ENCODE measurements at places on chromosomes 7 and 10.
A peak's percentile ranks its signal among the peaks of the same experiment; 100 is the strongest.

- DNase-seq: no peak
These were observed 199.0 kb downstream of the PPP1R9A start for GRCh38 chr7:95106401-95106800.

DNA sequence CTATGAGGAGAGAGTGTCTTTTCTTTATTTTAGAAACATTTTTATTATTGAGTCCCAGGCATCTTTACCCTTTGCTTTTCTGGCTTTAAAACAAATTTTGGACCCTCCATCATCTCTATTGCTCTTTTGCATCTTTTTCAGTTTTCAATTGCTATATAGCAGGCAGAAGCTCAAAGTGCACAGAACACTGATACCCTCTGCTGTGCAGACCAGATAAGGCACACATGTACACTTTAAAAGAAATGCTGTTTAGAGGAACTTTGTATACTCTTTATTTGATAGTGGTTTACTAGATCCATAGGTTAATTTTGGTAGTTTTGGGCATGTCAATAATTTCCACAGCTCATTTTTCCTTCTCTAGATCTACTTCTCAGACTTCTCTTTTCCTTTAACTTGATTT, 324.2 kb downstream of the SH2D4B start:
- no peak for DNase-seq

GRCh38 chr10:12922117-12922900, 79.2 kb downstream of the CCDC3 start:
- DNase-seq: peak; percentile 23

GRCh38 chr7:4186513-4186780, 495.6 kb upstream of the FOXK1 start:
- no peak for DNase-seq

DNA sequence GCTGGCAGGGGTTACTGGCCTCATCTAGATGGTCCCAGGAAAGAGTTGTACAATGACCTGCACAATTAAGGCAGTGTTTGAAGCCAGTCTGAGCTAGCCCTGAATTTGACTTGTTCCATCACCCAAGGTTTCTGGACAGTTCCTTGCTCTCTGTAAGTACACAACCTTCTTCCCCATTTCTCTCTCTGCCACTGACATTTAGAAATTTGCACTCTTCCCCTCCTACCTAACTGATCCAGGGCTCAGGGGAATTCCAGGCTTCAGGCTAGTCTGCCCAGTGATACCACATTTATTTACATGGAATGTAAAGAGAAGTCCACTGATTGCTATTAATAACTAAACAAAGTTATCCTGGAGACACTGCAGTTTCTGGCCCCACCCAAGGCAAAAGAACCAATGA, 139.0 kb upstream of the GPR26 start:
- no peak for DNase-seq

GRCh38 chr7:157482517-157483087, 145.8 kb downstream of the DNAJB6 start:
- peak; percentile 33 for DNase-seq

All from activated CD8-positive, alpha-beta memory T cell treated with anti-CD3 and anti-CD28 coated beads, Interleukin-2, amount 50 U/mL, for 48 hours (primary cell).